Left renal pelvis (tissue), 4 donors: ENCODE measurements at places on chromosomes 7 and 10.

DNA sequence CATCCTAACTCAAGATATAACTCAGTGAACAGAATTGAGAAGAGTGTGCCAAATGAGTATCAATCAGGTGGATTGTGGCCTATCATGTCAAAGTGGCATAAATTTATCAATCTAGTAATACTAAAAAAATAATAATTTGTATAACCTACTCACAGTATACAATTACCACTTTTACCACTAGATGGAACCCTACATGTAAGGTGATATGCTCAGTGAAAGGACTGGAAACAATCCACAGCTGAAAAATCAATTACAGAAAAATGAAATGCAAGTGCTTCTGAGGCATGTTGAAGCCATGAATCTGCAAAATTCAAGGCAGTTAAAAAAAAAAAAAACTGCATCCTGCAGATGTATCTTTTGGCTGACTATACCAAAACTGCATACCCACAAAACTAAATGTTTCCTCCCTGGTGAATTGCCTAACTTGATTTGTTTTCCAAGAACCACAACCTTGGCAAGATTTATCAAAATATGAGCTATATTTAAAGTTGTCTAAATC, 13.9 kb downstream of the ARHGAP19 start:
- peak; percentile 41 for DNase-seq

- no peak for DNase-seq
These were observed 80.7 kb downstream of the THSD7A start for GRCh38 chr7:11751315-11751714.

DNA sequence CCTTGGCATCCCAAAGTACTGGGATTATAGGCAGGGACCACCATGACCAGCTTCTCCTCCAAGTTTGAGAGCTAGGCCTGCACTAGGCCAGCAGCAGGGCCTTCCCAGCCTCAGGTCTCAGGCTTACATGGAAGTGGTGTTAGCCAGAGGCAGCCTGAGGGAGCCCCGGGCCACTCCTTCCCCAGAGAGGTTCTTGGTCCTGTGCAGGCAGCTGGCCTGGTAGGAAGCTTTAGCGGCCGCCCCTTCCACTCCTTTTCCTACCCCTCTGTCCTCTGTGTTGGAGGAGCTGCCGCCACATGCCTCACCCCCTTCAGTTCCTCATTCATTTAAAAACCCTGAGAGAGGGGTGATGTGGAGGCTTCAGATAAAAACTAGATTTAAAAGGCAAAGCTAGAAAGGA, 40.3 kb downstream of the TSPAN15 start:
- no peak for DNase-seq

- DNase-seq: no peak
These were observed 432.7 kb downstream of the DPP6 start for GRCh38 chr7:154484943-154485342.

- no peak for DNase-seq
These were observed 115.5 kb downstream of the INPP5A start for GRCh38 chr10:132652936-132653590.

DNA sequence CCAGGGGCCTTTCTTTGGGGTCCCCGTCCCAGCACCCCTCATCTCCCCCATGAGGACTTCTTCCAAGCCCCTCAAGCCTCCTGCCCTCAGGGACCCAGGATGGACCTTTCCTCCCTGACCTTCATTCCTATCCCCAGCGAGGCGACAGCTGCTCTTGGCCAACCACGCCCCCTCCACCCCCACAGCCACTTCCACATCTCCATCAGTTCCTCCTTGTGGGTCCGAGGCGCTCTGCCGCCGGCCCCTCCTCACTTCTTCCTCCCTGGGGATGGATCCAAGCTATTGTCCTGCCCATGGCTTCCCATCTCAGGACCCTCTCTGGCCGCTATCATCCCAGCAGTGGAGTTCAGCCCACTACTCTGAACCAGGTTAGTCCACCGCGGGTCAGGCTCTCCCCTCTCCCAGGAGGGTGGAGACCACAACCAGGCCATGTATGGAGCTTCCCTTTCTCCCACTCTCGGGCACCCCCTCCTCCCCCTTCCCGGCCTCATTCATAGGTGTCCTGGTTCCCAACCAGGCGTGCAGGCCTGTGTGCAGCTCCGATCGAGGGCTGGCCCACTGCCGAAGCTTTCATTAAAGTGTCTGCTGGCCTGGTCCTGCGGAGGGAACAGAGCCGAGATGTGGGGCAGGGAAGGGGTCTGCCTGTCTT, 1.7 kb upstream of the SH2B2 start:
- DNase-seq: no peak

DNA sequence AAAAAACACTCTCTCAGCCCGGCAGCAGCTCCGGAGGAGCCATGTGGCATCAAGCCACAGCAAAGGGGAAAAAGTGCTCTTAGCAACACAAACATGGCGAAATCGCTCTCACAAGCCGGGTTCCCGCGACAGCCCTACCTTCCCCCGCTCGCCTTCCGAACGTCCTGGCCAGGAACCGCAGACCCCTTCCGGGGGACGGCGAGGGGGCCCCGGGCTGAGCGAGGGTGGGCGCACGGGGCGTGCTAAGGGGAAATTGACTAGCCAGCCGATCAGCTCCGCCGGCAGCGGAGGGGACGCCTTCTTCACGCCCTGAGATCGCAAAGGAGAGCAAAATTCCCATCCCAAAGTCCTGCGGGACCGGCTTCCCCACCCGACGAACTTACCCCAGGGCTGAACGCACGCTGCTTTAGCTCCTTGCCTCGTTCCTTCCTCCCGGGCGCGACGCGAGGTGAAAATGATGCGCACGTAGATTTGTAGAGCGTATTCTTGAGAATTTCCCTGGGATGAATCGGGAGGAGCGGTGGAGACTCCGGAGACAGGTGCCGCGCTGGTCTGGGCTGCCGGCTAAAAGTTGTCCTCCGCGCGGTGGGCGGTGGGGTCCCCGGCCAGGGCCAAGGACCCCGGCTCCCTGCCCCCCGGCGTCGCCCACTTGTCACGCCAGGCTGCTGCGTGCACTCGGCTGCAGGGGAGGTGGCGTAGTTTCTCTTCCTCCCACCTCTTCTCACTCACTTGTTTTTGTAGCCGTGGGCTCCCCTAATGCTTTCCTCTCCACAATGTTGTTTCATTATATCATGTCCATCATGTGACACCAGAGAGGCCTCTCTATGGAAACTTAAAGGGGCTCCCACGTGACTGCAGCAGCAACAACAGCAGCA, 220.1 kb upstream of the MKLN1 start:
- no peak for DNase-seq

DNA sequence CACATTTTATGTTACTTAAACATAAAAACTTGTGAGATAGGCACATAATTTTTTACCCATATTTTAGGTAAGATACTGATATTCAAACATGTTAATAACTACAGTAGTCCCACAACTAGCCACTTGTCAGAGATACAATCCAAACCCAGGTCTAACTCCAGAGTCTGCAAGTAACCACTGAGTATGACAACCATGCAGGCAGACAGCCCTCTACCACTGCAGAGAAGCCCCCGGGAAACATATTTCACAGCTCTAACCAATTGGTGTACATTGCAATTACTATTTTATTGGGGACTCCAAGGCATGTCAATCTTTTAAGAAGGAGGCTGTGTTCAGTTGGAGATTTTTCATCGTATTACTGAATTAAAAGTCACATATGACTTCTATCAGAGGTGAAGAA, 107.2 kb upstream of the FAM133B start:
- DNase-seq: no peak
